Esophagus squamous epithelium (tissue), 5 donors: ENCODE measurements at places on chromosomes 5 and 9. TPM values are rescaled to one million over a fixed set of nuclear protein-coding genes. Genes with fewer than 3 reads are reported as not detected.

DNA sequence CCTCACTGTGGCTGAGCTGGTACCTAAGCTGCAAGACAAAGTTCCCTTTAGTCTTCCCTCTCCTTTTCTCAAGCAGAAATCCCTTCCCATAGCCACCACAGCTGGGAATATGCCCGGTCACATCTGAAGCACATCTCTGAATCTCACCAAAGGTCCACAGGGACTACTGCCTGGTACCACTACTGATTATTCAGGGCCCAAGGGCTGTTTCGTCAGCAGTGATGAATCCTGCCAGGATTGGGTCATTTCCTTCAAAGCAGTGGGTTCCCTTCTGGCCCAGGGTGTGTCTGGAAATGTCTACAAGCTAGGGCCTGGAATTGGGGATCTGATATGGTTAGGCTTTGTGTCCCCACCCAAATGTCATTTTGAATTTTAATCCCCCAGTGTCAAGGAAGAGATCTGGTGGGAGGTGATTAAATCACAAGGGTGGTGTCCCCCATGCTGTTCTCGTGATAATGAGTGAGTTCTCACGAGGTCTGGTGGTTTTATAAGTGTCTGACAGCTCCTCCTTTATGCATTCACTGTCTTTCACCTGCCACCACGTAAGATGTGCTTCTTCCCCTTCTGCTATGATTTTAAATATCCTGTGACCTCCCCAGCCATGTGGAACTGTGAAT is 83.2 kb upstream of the FST start:
- H3K4me3 ChIP-seq, result no peak overlapping the region
- H3K36me3 ChIP-seq, result no peaks in the 10 kb centered on the region
- DNase-seq, result no peak
- H3K27ac ChIP-seq, result no peak overlapping the region
- no peaks in the 10 kb centered on the region for H3K27me3 ChIP-seq

- no peak overlapping the region for H3K27ac ChIP-seq
- H3K36me3 ChIP-seq, result no peaks in the 10 kb centered on the region
- no peaks in the 10 kb centered on the region for H3K27me3 ChIP-seq
- peaks cover 17% of the 10 kb centered on the region for H3K4me1 ChIP-seq
Measured at GRCh38 chr5:194603-195209, 3.4 kb downstream of the LRRC14B start.

- no peak overlapping the region for H3K27ac ChIP-seq
- no peaks in the 10 kb centered on the region for H3K27me3 ChIP-seq
- peaks cover 6% of the 10 kb centered on the region for H3K36me3 ChIP-seq
- no peak overlapping the region for H3K4me3 ChIP-seq
- H3K4me1 ChIP-seq, result no peaks in the 10 kb centered on the region
Measured at GRCh38 chr9:86257391-86257790, 2.1 kb downstream of the C9orf153 start.

The FRRS1L gene
- 0.12 TPM for total RNA-seq

DNA sequence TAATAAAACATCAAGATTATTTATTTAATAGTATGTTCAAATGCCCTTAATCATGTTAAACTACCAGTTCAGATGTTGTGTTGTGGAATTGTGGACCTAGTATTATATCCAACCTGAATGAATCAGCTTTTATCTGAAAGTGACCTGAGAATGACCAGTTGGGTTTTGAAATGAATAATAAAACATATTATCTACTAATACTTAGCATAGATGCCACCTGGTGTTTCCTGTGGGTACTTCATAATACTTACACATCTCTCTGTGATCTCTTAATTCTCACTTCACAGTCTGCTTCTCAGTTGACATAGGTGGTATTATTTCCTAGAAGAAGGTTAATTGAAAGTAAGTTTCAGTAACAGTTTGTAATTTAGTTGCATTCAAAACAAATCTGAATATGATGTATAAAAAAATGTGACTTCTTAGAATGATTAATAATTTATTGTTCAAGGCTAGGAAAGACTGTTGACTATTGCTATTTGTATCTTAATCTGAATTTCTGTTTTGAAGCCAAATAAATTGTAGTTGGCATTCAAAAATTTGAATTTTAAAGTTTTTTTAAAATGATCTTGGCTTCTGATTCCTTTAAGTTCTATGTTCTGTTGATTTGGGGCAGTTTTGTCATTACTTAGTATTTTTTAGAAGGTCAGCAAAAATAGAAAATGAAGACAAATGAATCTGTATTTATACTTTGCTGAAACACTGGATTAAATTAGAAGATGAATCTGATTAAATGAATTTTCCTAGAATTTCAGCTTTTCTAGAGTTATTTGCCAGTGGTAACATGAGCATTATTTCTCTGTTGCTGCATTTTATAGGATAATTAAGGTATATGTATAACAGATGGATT is 48.2 kb downstream of the KIF2A start:
- H3K27ac ChIP-seq, result no peak overlapping the region
- H3K4me1 ChIP-seq, result no peaks in the 10 kb centered on the region
- DNase-seq, result no peak
- no peak overlapping the region for H3K4me3 ChIP-seq
- no peaks in the 10 kb centered on the region for H3K27me3 ChIP-seq

DNA sequence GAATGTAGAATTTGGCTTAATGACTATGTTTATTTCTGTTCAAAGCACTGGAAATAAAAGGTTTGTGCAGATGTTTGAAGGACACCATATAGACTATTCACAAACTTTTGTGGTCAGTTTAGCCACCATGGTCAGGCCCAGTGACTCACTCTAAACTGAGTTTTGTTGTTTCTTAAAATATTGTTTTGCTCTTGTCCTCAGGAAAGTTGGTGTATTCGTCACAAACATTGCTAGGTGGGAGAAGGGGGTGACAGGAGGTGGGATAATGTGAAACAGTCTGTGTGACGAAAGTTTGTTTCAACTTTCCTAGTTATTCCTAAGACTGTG is 35.0 kb upstream of the LIFR start:
- H3K27ac ChIP-seq, result no peak overlapping the region
- H3K36me3 ChIP-seq, result no peaks in the 10 kb centered on the region
- no peak overlapping the region for H3K4me3 ChIP-seq
- no peaks in the 10 kb centered on the region for H3K4me1 ChIP-seq
- DNase-seq, result no peak
- H3K27me3 ChIP-seq, result no peaks in the 10 kb centered on the region

- H3K27me3 ChIP-seq, result no peaks in the 10 kb centered on the region
- no peak for DNase-seq
- no peak overlapping the region for H3K27ac ChIP-seq
- no peak overlapping the region for H3K4me3 ChIP-seq
Measured at GRCh38 chr5:97764700-97765099, 581.7 kb upstream of the RIOK2 start.

The DMRT3 gene
- total RNA-seq, result not detected

DNA sequence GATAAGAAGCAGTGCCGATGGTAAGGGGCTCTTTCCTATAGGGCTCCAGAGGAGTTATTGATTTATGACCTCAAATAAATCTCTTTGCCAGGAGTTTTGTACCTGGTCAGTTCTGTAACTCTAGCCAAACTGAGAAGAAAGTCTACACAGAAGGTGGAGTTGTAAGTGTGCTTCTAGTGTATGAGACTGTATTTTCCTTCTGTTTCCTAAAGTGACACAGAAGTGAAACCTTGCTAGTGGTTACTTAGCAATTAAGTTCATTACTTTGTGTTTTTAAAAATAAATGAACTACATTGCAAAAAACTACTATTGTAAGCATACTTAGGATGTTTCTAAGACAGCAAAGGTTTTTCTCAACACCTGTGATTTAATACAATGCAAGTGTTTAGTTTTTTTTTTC is 48.7 kb upstream of the ACTBL2 start:
- no peaks in the 10 kb centered on the region for H3K27me3 ChIP-seq
- H3K4me3 ChIP-seq, result no peak overlapping the region
- H3K27ac ChIP-seq, result no peak overlapping the region

GRCh38 chr9:23120630-23121029 is 674.0 kb downstream of the DMRTA1 start:
- H3K27me3 ChIP-seq, result no peaks in the 10 kb centered on the region
- no peak overlapping the region for H3K4me3 ChIP-seq
- no peak for DNase-seq
- no peaks in the 10 kb centered on the region for H3K36me3 ChIP-seq

The SLC34A3 gene
- not detected for total RNA-seq

DNA sequence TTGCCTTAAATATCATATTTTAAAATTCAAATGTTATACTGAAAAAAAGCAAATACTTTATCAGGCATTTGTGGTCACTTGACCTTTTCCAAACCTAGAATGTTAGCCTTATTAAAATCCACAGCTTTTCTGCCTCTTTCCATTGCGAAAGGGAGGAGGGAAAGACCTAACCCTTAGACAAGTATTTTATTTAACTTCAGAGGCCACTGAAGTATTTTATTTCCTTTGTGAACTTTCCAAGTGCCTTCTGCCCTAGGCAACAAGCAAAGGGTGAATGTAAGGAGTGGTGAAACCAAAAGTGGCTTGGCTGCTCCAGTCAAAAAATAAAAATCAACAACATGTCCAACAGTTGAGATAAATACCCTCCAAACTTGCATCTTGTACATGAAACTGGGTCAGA is 376.1 kb downstream of the EFNA5 start:
- no peak for DNase-seq
- no peak overlapping the region for H3K4me3 ChIP-seq
- H3K27ac ChIP-seq, result no peak overlapping the region

- no peaks in the 10 kb centered on the region for H3K36me3 ChIP-seq
- no peaks in the 10 kb centered on the region for H3K4me1 ChIP-seq
- DNase-seq, result no peak
- no peaks in the 10 kb centered on the region for H3K27me3 ChIP-seq
Measured at GRCh38 chr5:142974409-142974808, 204.2 kb downstream of the ARHGAP26 start.

The ZNF366 gene
- total RNA-seq, result 0.48 TPM

DNA sequence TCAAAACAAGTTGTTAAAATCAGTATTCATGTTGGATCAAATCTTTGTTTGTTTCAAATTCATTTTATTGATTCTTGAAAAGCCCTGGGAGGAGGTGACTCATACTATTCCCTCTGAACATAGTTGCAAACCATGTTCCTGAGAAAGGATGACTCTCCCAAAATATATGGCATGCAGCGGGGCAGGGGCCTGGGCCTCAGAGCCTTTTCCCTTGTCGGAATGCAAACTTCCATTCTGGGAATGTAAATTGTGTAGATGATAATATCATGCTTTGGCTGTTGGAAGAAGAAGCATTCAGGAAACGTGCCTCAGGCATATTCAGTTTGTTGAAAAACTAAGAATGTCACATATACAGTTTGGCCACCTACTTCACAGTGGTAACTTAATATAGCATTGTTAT is 242.0 kb downstream of the AUH start:
- no peaks in the 10 kb centered on the region for H3K27me3 ChIP-seq
- H3K4me3 ChIP-seq, result no peak overlapping the region
- H3K36me3 ChIP-seq, result no peaks in the 10 kb centered on the region
- H3K27ac ChIP-seq, result no peak overlapping the region
- no peak for DNase-seq

- H3K36me3 ChIP-seq, result no peaks in the 10 kb centered on the region
- H3K4me1 ChIP-seq, result peaks cover 13% of the 10 kb centered on the region
- no peaks in the 10 kb centered on the region for H3K27me3 ChIP-seq
- DNase-seq, result no peak
- H3K4me3 ChIP-seq, result no peak overlapping the region
Measured at GRCh38 chr9:99465231-99465907, 243.3 kb downstream of the SEC61B start.

GRCh38 chr9:97721396-97721795 is 24.3 kb upstream of the XPA start:
- H3K27ac ChIP-seq, result no peak overlapping the region
- no peak overlapping the region for H3K4me3 ChIP-seq
- DNase-seq, result no peak
- no peaks in the 10 kb centered on the region for H3K36me3 ChIP-seq
- peaks cover 9% of the 10 kb centered on the region for H3K27me3 ChIP-seq

DNA sequence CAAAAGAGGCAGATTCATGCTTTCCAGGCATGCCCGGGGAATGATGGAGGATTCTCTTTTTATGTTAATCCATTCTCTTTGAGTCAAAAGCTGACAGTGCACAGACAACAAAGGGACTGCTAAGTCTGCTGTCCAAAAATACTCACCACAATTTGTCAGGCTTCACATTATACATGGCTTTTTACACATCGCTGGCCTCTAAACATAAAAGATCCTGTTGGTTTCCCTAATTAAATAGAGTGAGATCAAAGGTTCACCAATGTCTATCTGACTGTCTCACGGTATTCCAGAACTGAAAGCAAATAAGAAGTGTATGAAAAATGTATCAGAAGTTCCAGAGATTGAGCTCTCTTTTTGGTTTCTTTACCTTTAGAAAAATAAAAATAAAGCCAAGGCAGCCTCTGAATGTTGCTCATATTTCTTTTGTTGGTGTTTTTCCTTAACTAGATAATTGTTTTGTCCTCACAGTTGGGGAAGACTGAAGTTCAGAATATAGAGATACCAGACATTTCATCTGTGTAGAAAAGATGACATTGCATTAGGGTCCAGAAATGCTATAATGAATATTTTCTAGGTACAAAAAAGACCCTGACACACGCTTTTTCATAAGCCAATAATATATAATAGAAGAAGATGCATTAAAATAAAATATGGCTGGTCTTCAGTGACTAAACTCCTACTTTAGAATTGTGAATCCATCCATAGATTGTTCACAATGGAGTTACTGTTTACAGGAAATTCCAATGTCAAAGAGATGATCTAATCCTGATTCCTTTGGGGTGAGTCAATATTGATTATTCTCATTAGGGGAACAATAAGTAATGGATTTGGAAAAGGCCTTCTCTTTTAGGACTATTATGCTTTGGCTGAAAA is 688.2 kb upstream of the CDH6 start:
- H3K4me3 ChIP-seq, result no peak overlapping the region
- no peak overlapping the region for H3K27ac ChIP-seq
- H3K4me1 ChIP-seq, result no peaks in the 10 kb centered on the region

- no peaks in the 10 kb centered on the region for H3K4me1 ChIP-seq
- DNase-seq, result no peak
- H3K36me3 ChIP-seq, result no peaks in the 10 kb centered on the region
- no peak overlapping the region for H3K27ac ChIP-seq
- H3K27me3 ChIP-seq, result no peaks in the 10 kb centered on the region
Measured at GRCh38 chr5:105503950-105504349, 1941.4 kb upstream of the NUDT12 start.

DNA sequence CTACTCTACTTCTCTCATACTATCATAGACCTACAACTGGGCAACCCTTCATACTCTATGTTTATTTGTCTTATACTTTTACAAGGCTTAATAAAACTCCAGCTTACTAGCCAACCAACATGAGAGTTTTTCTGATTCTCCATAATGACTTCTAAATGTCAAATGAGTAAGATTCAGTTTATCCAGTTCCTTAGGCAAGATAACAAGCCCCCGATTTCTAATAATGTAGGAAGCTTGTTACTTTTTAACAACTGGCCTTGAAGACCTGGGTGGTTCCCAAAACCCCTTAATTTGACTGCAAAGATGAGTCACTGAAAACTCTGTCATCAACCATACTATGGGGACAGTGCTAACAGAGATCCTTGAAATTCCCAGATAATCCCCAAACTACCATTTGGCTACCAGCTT is 294.6 kb upstream of the ACTBL2 start:
- H3K27ac ChIP-seq, result no peak overlapping the region
- no peak for DNase-seq
- no peaks in the 10 kb centered on the region for H3K36me3 ChIP-seq
- peaks cover 23% of the 10 kb centered on the region for H3K4me1 ChIP-seq
- no peak overlapping the region for H3K4me3 ChIP-seq
- H3K27me3 ChIP-seq, result no peaks in the 10 kb centered on the region
